ENCODE measurements at places on chromosomes 2 and 18.

DNA sequence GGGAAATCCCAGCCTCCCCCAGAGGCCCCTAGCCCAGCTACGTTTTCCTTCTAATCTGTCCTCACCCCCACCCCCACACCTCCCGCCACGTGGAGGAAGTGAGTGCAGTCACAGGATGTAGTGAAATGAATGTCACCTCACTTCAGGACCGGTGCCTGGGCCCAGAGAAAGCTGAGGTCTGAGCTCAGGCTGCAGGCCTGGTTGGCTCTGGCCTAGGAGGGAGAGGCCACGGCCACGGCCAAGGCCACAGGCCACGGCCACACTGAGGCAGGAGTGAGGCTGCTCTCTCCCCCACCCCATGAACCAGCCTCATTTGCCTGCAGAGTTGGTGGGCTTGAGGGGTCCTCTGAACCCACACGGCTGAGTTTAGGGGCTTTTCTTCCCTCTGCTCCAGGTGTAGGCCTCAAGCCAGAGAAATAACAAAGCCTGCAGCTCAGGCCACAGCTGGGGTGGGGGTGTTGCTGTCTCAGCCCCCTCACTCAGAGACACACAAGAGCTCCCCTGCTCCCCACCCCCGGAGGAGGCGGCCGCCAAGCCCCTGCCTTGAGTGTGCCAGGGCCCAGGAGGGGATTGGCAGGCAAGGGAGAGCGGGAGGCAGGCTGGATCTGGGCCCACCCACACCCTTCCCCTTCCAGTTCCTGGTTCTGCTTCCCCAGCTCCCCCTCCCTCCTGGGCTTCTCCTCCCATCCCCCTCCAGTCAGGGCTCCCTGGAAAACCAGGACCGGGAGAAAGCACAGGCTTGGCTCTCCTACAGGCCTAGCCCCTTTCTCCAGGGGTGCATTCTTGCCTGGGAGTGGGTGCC, 27.0 kb downstream of the DNMT3A start:
- peak; percentile 92 for DNase-seq

DNA sequence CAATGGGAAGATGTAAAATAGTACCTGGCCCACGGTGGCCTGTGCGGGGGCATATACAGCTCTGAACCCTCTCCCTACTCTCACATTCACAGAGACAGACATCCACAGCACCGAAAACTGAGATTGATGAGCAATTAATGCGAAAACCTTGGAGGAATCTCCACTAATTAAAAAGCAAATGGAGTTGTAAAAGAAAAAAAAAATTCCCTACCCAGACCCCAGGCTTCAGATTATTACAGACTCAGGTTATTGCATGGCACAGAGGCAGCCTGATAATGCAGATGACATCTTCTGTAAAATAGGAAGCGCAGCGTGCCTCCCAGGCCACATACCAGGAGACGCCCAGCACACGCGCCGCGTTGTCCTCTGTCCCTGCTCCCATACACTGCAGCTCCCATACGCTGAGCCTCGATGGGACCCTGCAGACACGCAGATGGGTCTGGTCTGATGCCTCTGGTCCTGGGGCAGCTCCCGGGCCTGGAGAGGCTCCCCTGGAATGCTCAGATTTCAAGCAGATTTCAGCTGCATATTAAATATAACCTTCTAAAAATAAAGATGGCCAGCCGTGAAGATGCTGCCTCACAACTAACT, 496.1 kb upstream of the MYT1L start:
- DNase-seq: no peak

DNA sequence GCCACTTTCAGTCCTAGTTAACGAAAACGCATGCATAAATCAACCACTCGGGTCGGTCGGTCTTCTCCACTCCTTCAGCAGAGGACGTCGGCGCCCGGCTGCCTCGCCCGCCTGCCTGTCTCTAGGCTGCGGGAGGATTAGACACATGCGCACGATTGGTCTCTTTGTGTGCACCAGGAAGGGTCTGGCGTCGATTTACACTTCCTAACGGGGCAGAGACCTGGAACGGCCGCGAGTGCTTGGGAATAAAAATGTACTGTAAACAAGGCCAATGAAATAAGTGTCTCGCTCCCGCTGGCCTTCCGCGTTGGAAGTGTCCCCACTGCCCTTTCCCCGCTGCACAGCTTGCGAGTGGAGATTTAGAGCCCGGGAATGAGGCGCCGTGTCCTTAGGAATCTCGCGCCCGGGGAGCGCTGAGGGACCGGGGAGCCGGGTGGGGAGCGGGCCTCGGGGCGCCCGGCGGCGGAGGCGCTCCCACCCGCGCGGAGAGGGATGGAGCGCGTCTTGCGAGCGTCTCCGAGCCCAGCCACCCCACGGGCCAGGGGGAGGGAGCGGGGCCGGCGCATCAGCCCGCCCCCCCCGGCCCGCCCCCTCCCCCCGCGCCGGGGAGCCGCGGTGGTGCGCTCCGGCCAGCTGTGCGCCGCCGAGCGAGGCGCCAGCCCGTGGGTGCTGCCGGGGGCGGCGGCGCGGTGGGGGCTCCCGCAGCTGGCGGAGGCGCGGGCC, at the start of gene DOK6:
Gene DOK6 (plus strand): TSS at position 636 of the 723 bp plus-strand sequence.
- no peak for DNase-seq

- DNase-seq: no peak
These were observed 12.1 kb upstream of the TTC39C start for GRCh38 chr18:24002479-24002878.

All from activated CD4-positive, alpha-beta T cell treated with anti-CD3 and anti-CD28 coated beads for 4 hours (primary cell).